NCI-H460 (cell line): ENCODE measurements at places on chromosomes 4 and X. TPM values are rescaled to one million over a fixed set of nuclear protein-coding genes. Genes with fewer than 3 reads are reported as not detected.

Gene LIMCH1
- 295 and 308 TPM in 2 replicates for total RNA-seq

Gene IL13RA1
- 43.0 and 45.2 TPM in 2 replicates for total RNA-seq

Gene HMGB3
- total RNA-seq, result 64.2 and 93.1 TPM in 2 replicates

DNA sequence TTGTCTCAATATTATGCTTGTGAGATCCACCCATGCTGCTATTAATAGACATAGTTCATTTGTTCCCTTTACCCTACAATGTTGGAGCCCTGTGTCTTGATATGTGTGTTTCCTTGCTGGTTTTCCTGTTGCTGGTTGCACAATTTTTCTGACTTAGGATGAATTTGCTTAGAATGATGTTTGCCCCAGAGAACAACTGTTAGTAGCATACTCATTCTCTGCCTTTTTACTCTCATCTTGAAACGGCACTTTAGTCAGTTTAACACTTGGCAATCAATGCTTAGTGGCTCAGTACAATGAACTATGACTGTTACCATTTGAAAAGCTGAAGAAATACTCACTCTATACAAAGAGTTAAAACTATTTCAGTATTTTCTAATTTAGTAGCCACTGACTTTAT, 158.8 kb upstream of the NDST4 start:
- no peak for DNase-seq

GRCh38 chrX:30308263-30309138, 689 bp downstream of the NR0B1 start:
- peak; percentile 74 for DNase-seq

DNA sequence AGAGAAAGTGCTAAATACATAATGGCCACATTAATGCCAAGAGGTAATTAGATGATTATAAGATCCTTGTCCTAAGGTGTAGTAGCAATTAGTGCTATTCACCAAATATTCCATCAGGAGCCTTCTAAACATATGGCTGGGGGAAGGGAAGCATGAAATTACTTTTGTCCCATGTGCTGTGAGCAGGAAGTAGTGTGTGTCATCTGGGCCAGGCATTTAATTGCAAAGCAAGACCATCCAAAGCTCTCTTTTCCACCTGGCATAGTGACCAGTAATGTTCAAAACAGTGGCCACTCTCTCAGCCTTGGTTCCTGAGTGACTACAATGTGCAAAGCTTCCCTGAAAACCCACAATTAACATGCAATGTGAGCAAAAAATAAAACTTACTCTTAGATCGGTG, 144.2 kb upstream of the FAM241A start:
- no peak for DNase-seq

Gene DSPP
- not detected in 2 replicates for total RNA-seq

Gene BBS12
- 3.8 and 4.4 TPM in 2 replicates for total RNA-seq

DNA sequence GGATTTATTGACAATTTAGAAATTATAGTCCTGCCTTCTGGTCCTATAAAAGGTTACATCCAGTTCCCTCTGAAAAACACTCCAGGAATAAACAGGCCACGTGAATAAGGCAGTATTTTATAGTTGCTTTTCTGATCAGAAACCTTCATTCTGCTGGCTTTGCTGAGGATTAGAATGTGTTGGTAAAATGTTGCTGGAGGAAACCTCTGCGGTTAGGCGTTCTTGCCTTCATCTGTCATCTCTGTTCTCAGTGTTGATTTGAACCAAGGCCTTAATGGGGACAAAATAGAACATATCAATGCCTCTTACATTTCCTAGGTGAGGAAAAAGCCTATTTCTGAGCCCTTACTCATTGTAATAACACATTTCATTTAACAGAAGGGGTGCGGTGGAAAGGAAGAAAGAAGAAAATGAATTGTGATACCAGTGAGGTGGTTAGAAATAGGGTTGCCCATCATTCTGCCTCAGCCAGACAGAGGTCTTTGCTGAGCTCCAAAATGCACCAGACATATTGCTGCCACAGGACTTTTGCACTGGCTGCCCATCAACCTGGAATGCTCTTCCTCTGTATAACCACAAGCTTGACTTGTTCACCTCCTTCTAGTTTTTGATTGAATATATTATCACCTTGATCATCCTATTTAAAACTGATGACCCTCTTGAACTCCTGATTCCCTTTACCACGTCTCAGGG, 18.0 kb upstream of the SPARCL1 start:
- no peak for DNase-seq

- no peak for DNase-seq
These were observed 328.5 kb downstream of the PPP3CA start for GRCh38 chr4:101018836-101019235.

DNA sequence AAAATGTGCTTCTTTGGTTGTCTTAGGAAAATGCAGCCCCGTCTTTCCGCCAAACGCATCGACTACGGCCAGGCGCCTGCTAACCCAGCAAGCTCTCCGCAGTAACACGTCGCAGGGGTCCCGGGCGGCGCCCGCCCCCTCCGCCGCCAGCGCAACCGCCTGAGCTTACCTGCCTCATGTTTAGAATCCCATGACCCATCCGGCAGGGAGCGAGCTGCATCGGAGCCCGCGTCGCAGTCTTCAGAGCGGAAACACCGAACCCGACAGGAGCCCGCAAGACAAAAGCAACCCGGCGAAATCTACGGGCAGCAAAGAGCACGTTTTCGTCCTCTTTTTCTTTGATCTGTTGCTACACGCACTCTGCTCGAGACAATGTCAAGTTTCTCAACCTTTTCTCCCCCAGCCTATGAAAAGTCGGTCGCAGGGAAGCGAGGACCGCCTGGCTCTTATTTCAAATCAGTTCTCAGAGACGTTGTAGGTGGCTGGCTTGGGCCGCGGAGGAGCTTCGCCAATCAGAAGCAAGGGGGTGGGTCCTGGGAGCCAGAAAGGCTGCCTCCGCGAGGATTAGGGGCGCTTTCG, at the start of gene MID1:
TSS of gene MID1 (minus strand) at position 465 of the 579 bp plus-strand sequence. CDS start 53,038 bp downstream, outside the sequence.
- peak; percentile 69 for DNase-seq

GRCh38 chrX:6021316-6022091, 207.2 kb downstream of the NLGN4X start:
- no peak for DNase-seq

GRCh38 chr4:4341861-4342650, 44.8 kb upstream of the NSG1 start:
- DNase-seq, result no peak

Gene HERC3
- 1.0 and 1.5 TPM in 2 replicates for total RNA-seq

GRCh38 chr4:87882321-87882720, 49.6 kb downstream of the MEPE start:
- no peak for DNase-seq

DNA sequence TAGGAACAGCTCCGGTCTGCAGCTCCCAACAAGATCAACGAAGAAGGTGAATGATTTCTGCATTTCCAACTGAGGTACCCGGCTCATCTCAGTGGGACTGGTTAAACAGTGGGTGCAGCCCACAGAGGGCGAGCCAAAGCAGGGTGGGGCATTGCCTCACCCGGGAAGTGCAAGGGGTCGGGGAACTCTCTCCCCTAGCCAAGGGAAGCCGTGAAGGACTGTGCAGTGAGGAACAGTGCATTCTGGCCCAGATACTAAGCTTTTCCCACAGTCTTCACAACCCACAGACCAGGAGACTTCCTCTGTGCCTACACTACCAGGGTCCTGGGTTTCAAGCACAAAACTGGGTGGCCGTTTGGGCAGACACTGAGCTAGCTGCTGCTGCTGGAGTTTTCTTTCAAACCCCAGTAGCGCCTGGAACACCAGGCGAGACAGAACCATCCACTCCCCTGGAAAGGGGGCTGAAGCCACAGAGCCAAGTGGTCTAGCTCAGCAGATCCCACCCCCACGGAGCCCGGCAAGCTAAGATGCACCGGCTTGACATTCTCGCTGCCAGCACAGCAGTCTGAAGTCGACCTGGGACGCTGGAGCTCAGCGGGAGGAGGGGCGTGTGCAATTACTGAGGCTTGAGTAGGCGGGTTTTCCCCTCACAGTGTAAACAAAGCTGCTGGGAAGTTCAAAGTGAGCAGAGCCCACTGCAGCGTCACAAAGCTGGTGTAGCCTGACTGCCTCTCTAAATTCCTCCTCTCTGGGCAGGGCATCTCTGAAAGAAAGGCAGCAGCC, 84.6 kb downstream of the THOC2 start:
- DNase-seq, result no peak

GRCh38 chrX:47196098-47196497, 2.5 kb downstream of the UBA1 start:
- no peak for DNase-seq

DNA sequence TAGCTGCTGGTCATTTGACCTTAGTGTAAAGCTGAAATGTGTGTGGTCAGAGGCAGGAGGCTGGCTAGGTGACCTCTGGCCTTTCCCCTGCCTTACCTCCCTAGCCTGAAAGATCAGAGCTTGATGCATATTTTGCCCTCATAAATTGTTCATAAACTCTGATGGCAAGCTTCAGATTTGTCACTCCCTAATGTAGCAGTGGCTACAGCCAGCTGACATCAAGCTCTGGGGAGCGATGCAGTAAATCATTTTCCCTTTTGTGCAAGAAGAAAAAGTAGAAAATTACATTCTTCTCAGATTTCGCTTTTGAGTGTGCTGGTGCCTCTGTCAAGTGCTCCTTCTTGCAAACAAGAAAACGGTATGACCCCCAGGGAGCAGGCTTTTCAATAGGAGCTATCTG, 87.7 kb upstream of the MAGEA4 start:
- no peak for DNase-seq

Gene TNIP3
- total RNA-seq, result 1.1 and 4.2 TPM in 2 replicates

DNA sequence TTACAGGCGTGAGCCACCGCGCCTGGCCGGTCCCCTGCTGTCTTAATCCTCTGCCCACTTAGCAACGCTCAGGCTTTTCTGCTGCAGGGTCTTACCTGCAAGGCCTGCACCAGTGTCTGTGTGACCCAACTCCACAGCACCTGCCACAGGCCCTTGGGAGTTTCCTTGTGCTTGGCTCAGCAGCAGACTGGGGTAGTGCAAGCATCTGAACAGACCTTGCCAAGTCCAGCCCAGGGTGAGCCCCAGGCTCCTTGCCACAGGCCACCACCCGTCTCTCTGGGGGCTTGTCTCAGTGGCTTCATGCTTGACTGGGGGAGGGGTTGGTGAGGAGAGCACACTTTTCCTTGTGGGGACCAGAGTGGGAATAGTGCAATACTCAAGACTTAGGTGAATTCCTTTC, 87.0 kb downstream of the FAM193A start:
- no peak for DNase-seq

DNA sequence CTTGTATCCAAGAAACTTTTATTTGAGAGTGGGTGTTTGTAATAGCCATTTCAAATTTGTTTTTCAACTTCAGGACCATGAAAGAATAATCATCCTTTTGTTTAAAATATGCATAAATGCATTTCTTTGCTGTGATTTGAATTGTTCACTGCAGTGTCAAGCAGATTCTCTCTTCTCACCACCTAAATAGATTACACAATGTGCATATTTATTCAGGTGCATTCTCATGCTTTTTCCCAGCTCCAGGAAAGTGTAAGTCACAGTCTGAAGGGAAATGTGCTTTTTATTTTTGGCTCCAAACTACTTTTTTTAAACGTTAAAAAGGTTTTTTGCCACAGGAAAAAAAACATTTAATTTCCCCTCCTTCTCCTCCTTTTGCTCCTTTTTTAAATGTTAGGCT, 17.5 kb downstream of the C4orf33 start:
- no peak for DNase-seq

Gene HTRA3
- not detected in 2 replicates for total RNA-seq

Gene MAGEA9B
- 0.12 TPM in 1 of 2 replicates, not detected in the other for total RNA-seq

Gene CLCN5
- total RNA-seq, result 6.8 and 9.4 TPM in 2 replicates

Gene WDR17
- total RNA-seq, result 5.6 and 9.1 TPM in 2 replicates

DNA sequence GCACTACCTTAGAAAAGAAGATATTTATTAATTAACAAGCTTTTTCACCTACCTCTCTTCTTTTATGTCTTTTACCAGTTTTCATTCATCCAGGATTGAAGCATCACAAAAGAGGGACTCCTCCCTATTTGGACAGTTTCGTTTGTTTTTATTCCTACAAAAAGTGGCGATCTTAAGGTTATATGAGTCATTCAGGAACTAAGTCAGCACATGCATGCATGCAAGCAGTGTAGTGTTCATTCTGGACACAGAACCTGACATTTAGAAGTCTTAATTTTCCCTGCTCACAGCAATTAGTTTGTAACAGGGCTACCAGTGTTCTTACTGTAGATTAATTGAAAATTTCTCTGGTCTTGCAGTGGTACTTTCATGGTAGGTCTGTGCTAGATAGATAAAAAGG, 47.9 kb upstream of the QRFPR start:
- DNase-seq, result no peak

DNA sequence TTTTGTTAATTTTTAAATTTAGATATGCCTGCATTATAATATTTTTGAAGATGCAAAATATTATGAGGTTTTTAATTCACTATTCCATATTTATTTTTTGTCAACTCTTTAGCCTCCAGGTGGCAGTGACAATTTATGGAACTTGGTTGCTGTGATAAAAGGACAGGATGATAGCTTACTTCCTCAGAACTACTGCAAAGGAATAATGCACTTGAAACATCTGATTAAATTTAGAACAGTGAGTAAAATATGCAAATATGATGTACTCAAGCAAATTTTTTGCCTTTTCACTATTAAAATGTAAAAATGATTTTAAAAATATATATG, 45.1 kb downstream of the SPATA4 start:
- peak; percentile 2 for DNase-seq

Gene POF1B
- 11.9 and 12.5 TPM in 2 replicates for total RNA-seq

DNA sequence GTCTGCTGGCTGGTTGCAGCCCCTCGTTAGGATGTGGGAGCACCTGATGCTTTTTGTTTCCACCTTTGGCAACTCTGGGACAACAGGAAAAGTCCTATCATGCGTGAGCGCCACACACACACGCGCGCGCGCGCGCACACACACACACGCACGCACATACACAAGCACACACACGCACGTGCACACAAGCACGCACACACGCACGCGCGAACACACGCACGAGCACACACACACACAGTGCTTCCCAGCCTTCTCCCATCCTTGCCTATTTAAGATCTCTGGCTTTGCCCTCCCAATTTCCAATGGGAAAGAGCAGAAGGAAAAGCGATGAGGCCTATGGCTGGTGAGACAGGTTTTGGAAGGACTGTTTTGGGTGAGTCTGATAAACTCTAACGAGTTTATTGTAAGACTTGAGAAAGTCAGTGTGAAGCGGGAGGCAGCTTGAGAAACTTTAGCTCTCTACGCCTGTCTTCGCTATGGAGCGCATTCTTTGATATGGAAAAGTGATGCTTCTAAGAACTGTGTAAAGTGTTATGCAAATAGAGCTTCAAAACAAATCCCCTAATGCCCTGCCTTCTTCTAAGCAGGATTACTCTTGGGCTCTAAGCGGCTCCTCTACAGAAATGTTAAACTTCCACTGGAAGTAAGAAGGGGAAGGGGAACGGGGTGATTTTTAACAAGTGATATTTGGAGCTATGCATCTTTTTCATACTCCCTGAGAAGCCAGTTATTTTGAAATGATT, 11.8 kb downstream of the SUPT20HL1 start:
- DNase-seq, result no peak

Gene COL25A1
- 0.02 TPM in 1 of 2 replicates, not detected in the other for total RNA-seq

- no peak for DNase-seq
These were observed 16.8 kb upstream of the ZCCHC13 start for GRCh38 chrX:74286950-74287740.

Gene HTN1
- total RNA-seq, result not detected in 2 replicates

Gene ZMAT1
- total RNA-seq, result 2.0 and 2.3 TPM in 2 replicates

Gene PF4V1
- 0.27 TPM in 1 of 2 replicates, not detected in the other for total RNA-seq

Gene GPR82
- total RNA-seq, result not detected in 2 replicates
